Amygdala (tissue), 56 donors: ENCODE measurements at places on chromosomes 12 and 14.

DNA sequence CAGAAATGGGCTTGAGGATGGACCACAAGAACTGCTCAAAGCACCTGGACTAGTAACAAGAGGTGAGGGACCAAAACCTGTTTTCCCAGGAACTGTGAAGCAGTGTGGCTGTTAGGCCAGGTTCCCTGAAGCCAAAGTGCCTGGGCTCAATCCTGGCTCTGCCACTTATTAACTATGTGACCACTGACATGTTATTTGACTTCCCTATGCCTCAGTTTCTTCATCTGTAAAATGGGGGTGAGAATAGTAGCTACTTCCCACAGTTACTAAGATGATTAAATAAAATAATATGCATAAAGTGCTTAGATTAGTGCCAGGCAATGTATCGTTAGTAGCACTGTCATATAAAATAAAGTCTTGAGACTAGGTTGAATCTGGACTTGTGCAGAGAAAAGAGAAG is 25.6 kb downstream of the SMUG1 start:
- no peak for DNase-seq

GRCh38 chr14:61838661-61839245 is 76.5 kb downstream of the SNAPC1 start:
- no peak for DNase-seq

- no peak for DNase-seq
These were observed 51.8 kb upstream of the FBRSL1 start for GRCh38 chr12:132437943-132438700.

DNA sequence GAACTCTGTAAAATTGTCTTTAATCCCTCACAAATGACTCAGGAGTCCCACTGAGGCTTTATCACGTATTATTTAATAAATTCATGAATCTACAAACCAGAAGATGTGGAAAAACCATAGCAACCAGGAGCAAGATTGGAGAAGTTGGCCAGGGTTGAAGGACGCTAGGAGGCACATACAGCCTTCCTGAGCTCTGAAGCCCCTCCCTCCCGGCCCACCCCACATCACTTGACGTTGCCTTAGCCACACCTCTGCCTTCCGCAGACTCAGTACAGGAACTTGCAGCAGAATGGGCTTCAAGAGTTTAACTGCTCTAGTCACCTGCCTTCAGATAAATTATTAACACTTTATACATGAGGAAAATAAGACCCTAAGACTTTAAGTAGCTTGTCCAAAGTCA is 33.9 kb downstream of the SLC35F4 start:
- no peak for DNase-seq

DNA sequence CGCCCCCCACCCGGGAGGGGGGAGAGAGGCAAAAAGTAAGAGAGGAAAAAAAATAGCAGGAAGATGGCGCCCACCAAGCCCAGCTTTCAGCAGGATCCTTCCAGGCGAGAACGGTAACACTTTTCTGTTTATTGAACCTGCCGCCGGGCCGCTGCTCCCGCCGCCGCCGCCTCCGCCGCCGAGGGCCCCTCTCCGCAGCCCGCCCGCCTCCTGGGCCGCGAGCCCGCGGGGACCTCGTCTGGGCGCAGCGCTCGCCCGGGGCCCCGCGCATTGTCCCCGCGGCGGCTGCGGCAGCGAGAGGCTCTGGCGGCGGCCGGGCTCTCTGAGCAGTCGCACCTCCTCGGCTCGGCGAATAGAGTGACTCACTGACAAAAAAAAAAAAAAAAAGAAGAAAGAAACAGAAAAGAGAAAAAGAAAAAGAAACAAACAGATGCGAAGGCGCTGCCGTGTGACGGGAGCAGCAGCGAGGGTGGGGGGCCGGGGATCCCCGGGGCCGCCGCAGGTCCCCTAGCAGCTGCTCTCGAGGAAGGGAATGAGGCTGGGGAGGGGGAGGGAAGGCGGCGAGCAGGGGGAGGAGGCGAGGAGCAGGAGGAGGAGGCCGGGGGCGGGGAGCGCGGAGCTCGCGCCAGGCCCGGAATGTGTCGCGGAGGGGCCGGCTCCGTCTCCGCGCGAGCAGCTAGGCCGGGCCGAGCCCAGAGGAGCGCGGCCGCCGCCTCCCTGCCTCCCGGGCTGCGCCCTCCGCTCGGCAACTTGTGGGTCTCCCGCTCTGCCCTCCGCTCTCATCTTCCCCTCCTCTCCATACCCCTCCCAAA is 781 bp downstream of the NPAS3 start:
- peak; percentile 75 for DNase-seq

DNA sequence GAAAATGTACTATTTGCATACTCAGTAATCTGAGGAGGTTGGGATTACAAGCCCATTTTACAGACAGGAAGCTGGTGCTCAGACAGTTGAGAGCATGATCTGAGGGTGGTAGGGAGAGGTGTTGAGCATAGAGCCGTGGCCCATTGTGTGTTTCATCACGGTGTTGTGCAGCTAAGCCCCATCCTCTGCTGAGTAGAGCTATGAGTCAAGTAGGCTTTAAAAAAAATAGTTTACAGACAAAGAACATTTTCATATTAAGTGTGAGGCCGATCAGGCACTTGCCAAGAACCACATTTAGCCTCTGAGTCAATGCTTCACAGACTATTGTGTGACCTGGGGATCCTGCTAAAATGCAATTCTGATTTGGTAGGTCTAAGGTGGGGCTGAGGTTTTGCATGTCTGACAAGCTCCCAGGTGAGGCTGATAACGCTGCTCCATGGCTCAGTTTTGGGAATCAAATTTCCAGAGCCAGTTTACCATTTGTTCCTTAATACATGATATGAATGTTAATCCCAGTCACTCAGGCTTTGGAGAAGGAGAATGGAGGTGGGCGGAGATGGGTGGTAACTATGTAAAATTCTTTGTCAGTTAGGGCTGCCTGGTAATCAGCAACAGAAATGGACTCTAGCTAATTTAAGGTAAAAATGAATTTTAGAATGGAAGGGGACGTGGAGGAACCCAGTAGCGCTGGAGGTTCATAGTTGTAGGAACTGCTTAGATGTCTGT is 22.2 kb downstream of the ZNF664 start:
- DNase-seq = no peak

DNA sequence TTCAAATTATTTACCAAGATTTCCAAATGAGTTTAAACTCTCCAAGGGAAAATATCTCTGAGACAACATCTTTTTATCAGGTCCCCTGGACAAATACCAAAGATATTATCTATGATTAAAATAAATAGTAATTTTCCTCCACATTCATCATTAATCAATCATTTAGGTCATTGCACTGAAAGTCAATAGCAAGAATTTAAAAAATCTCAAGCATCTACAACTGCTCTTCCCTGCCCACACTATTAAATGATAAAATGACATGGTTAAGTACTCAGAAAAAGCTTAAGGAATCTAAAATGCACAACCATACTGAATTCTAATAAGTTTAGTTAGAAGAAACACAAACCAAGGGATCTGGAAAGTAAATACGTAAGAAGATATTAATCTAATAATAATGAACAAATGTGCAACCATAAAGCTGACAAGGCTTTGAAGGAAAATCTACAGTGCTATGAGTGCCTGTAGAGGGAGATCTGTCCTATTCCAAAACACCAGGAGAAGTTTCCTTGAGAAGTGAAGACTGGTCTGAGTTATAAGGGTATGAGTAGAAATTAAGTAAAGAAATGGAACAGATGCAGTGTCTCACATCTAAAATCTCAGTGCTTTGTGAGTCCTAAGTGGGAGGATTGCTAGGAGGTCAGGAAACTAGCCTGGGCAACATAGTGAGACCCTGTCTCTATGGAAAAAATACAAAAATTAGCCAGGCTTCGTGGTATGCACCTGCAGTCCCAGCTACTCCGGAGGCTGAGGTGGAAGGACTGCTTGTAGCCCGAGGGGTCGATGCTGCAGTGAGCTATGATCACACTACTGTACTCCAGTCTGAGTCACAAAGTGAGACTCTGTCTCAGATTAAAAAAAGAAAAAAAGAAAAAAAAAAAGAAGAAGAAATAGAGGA is 19.2 kb downstream of the INTS13 start:
- no peak for DNase-seq
